NCI-H510A (cell line): ENCODE measurements at places on chromosomes 3 and 15.

DNA sequence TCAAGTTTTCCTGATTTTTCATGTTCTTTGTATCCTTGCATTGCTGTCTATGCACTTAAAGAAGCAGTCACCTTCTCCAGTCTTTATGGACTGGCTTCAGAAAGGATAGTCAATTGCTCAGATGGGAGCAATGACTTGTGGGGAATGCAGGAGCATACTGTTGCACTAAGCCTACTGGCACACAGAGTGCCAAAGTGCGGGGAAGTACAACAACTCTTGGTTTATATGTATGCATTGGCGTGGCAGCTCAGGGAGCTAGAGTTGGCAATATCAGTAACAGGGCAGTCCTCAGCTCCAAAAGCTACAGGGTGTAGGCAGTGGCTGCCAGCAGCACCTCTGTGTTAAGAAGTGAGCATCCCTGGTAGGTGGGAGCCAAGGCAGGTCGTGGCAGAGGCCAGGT is 141.1 kb downstream of the SCAPER start:
- DNase-seq, result no peak

DNA sequence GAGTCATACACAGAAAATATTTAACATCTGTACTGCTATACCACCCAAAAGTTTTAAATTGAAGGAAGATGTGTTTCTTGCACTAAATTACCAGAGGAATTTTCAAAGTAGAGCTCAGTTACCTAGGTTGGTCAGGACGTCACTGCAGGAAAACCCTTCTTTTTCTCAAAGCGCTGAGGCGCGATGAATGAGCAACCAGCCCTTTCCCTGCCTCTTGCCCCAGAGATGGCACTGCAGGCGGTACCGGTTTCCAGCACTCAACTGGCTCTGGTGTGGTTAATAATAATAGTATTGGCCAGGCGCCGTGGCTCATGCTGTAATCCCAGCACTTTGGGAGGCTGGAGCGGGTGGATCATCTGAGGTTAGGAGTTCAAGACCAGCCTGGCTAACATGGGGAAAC is 49.3 kb downstream of the HES1 start:
- DNase-seq, result no peak

GRCh38 chr3:16085884-16086608 is 88.4 kb upstream of the GALNT15 start:
- no peak for DNase-seq

GRCh38 chr15:39580485-39581241 is at the start of gene THBS1:
THBS1 (plus strand) TSS chr15:39581079; CDS start chr15:39581858, 779 bp downstream.
- DNase-seq, result no peak

DNA sequence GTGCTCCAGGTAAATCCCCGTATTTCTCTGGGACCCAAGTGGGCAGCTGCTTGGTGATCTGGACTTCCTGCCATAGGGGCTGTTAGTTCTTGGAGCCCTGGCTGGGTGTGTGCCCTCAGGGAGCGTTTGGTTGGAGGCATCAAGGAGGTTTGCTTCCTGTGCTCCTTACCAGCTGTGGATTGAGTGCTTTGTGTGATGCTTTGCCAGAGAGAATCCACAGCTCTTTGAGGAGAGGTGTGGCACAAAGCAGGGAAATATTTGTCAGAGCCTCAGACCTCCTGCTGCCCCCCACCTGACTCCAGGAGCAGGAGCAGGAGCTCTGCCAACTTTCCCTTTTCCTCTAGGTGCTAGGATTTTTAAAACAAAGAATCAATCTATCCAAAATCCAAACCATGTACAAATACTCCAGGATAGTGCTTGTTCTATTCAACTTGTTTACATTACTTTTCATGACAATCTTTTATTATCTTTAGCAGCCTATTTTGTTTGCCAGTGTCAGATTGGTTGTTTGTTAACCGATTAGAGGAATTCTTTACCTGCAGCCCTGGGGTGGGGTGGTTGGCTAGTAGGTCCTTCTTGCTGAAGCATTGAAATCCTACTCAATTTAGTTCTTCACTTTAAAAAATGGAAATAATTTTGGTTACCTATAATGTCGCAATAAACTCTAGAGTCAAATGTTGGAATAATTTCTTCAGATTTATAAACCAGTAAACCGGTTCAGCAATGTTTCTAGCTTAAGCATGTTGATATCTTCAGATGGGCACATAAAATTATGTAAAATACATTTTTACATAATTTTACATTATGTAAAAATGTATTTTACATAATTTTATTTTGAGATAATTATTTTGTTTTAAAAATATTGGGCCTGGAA is 2.5 kb downstream of the CTDSPL start:
- DNase-seq, result no peak

DNA sequence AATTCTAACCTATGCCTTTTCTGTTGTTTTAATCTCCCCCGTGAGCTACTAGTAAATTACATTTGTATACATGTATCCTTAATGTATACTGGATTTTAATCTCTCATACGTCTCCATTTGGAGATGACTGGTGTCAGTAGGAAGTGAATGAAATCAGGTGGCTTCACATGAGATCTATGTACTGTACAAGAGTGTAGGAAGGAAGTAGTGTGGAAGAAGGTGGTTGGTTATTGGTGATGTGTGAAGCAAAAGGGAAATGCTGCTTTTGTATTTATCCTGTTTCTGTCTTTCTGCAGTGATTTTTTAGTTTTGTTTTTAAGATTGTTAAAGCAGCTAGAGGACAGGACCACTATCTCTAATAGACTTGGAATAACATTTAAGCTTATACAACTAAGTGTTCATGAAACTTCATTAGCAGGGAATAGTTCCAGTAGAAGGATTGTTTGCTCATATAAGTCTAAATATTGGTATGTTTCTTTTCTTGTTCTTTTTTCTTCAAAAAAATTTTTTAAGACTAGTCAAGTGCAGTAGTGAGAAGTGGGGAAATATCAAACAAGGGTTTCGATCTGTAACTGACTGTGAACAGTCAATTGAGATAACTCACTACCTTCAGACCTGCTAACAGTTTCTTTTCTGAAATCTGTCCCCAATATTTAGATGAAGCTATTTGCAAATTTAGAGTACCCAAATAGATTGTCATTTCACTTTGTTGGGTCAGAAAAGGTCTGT is 15.3 kb downstream of the SNX1 start:
- no peak for DNase-seq

DNA sequence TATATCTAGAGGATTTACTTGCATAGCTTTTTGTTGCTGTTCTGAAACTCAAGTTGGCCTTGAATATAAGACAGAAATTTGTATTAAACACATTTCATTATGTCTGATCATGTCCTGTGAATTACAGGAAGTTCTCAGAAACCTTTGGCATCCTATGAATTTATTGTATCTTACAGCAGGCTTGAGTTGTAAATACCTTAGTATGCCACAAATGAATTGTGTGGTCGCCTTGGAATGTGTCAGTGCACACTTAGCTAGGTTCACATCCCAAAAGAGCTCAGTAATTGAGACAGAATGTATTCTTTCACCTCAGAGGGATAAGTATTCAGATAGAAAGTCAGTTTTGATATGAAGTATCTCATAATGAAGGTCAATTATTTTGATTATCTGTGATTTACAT is 83.4 kb downstream of the NEK11 start:
- DNase-seq, result no peak

DNA sequence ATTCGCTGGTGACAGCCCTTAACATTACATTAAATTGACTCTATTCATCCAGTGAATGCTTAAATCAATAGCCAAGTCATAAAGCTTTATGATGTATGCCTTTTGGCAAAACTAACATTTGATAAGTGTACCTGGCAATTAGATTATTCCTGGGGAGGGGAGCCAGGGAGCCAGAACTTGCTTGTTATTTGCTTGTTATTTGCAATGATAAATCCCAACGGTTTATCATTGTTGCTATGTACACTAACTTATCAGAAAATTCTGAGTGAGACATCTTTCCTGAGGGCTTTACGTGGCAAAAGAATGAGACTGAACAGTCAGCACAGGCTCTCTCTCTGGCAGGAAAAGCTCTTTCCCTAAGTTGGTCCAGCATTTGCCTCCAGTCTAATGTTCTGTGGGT is 35.8 kb upstream of the FBN1 start:
- no peak for DNase-seq

- DNase-seq, result no peak
Observed at GRCh38 chr15:64224511-64224910, 61.7 kb upstream of the PPIB start.

GRCh38 chr3:22117751-22118346 is 366.8 kb upstream of the ZNF385D start:
- no peak for DNase-seq

DNA sequence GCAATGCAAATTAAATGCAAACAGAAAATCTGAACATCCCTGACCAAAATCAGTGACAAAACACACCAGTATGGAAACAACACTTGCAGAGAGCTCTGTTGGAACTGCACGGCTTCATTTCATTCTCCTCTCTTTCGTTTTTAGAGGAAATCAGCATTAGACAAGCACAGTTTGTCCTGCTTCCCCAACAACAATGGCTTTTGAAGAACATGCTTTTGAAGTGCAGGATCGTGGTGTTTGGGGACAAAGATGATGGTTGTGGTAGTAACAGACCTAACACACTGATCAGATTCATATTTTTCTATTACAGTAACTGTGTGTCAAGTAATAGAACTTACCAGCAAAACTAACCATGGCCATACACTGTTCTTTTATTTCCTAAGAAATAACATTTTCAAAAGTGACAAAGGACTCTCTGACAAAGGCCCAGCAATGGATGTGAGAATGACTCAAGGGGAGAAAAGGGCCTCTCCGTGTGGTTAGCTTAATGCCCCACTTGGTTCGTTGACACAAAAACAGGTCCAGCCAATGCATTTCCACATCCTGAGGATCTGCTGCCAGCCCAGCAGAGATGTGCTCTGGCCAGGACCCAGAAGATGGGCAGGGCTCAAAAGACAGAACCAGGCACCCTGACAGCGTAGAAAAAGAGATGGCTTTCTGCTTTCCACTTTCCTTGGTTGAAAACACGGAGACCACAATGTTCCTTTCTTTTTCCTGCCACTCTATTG is 84.1 kb downstream of the CCNL1 start:
- no peak for DNase-seq

DNA sequence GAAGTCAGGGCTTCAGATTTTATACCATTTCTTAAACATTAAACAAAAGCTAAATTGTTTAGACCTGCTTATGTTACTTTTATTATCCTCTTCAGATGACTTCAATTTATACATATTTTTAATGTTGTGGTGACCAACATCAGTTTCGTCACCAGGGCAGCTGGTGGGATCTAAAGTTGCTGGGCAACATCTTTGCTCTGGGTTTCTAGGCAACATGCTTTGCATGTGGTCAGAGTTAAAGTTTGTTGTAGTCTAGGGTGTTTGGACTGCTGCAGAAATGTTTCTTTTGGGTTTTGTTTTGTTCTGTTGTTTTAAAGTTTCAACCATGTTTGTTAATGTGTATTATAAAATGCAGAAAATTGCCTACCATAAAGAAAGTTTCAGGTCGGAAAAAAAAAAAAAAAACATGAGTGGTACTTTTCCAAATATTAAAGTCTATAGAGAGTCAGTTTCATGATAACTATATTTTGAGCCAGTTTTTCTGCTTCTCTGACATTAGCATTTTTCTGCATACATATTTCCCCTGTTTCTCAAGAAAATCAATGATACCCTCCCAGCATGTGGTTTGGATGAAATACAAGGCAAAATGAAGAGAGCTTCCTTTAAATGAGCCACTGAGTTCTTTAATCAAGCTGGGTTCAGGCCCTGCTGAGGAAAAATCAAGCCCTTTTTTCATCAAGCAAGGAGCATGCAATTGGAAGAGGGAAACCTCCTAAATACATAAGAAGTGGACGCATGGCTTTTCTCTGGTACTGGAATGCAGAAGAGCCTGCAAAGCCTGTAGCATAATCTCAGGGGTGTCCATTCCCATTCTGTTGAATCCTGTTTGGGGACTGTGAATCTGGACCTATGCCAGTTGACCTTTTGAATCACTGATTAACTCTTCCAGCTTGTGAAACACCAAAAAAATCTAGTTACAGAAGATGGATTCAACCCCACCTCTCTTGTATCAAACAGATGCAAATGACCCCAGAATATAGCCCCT is 35.0 kb upstream of the VGLL3 start:
- no peak for DNase-seq

GRCh38 chr15:64288577-64288976 is 67.4 kb downstream of the CSNK1G1 start:
- DNase-seq, result no peak

- no peak for DNase-seq
Observed at GRCh38 chr3:164641071-164641470, 437.2 kb downstream of the SI start.

DNA sequence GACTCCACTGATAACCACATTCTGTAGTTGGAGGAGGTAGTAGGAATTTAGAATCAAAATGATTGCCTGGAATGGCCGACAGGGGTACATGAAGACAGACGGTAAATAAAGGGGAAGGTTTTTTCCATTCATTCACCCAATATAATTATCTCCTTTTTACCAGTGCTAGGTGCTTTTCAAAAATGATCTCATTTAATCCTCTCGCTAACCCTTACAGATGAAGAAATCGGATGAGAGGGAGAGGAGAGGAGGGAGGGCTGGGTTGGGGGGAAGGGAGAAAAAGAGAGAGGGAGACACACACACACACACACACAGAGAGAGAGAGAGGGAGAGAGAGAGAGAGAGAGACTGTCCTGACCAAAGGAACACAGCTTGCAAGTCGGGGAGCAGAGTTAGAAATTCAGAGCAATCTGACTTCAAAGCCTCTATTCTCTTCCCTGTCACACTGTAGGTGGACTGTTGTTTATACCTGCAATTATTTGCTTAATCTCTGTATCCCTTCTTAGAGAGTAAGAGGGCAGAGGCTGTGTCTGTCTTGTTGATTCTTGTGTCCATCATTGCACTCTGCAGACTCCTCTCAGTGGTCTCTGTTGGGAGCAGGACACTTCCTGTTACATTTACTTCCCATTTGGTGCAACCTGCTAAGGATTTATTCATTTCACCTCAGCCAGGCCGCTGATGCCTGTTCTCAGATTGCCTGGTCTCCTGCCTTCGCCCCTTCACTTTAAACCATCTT is 18.7 kb upstream of the PAQR9 start:
- no peak for DNase-seq

DNA sequence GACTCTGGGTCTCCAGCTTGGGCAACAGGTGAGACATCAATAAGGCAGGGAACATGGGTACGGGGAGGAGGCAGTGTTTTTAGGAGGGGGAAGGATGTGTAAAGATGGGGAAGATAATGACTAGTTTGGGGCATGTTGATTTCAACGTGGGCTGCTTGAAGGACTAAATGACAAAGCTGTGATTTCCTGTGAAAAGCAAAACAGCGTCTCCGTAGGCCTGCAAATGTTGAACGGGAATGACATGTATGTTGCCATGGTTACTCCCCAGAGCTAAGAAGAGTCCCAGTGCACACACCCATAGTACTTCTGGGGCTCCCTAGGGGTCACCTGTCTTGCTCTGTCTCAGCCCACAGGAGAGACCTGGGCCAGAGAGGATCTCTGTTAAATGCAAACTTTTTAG is 71.3 kb upstream of the ETV5 start:
- DNase-seq, result no peak

- no peak for DNase-seq
Observed at GRCh38 chr15:37079726-37080125, 20.6 kb downstream of the MEIS2 start.
